NCI-H2107 (cell line): ENCODE measurements at places on chromosomes 2 and 18.

- DNase-seq: no peak
Measured at GRCh38 chr2:115484486-115484885, 1042.0 kb downstream of the DPP10 start.

DNA sequence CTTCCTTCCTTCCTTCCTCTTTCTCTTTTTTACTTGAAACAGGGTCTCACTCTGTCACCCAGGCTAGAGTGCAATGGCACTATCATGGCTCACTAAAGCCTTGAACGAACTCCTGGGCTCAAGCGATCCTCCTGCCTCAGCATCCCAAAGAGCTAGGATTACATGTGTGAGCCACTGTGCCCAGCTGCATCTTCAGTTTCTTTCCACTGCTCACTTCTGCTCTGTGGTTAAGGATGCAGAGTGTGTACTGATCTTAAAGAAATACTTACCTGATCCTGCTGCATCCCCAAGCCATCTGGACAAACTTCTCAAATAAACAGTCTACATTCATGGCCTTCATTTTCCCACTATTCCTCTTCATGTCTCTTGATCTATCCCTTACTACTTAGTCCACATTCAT, 13.0 kb downstream of the DPP4 start:
- no peak for DNase-seq

DNA sequence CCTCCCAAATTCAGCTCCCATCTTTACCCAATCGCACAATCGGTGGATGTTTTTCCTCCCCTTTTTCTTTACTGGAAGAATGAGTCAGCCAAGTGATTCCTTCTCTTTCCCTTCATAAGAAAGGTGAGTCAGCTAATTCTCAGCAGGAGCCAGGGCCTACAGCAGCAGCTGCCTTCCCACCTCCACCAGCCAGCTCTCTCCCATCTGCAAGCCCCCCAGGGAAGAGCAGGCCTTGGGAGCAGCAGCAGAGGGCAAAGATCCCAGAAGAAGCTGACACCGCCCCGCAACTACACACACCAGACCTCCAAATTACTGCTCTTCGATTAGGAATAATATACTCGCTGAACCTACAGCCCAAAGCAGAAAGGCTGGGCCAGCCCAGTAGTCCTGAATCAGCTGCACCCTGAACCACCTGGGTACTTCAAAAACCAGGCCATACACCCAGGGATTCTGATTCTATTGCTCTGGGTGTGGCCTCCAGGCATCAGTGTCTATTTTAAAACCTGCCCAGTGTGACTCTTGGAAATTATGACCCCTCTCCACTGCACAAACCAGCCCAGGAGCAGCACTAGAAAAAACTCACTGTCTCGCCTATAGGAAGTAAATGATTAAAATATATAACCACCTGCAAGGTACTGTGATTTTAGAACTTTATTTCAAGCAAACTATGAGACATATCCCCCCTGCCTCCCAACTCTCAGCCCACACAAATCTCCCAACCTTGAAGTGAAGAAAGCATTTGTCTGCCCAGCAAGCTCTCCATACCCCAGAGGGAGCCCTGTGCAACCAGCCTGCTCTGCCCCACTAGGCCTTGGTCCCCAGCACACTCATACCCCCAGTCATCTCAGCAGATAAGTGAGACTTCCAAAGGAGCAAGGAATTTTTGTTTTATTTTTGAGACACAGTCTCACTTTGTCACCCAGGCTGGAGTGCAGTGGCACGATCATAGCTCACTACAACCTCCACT, 7.3 kb downstream of the SFXN5 start:
- DNase-seq: no peak

- DNase-seq: no peak
Measured at GRCh38 chr2:44939106-44940048, 2.1 kb upstream of the SIX3 start.

- DNase-seq: peak; percentile 51
Measured at GRCh38 chr2:177758591-177759371, 313.8 kb downstream of the PDE11A start.

- no peak for DNase-seq
Measured at GRCh38 chr2:12412898-12413305, 303.8 kb upstream of the TRIB2 start.

DNA sequence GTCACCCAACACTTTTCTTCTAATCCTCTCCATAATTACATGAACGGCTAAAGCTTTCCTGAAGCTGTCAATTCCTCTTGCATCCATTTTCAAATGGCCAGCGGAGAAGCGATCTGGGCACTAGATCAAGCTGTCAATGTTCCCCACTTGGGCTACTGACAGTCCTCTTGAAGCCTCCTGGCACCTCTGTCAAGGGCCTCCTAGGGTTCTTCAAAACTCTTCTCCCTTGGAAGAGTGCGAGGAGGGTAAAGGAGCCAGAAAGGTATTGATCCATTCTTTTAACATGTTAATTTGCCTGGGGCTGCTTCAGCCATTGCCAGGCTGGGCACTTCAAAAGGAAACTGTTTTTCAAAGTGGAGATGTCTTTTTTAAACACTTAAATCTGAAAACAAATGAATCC, 19.8 kb downstream of the EPHA4 start:
- no peak for DNase-seq

- no peak for DNase-seq
Measured at GRCh38 chr2:118939994-118940393, 2.0 kb upstream of the MARCO start.

DNA sequence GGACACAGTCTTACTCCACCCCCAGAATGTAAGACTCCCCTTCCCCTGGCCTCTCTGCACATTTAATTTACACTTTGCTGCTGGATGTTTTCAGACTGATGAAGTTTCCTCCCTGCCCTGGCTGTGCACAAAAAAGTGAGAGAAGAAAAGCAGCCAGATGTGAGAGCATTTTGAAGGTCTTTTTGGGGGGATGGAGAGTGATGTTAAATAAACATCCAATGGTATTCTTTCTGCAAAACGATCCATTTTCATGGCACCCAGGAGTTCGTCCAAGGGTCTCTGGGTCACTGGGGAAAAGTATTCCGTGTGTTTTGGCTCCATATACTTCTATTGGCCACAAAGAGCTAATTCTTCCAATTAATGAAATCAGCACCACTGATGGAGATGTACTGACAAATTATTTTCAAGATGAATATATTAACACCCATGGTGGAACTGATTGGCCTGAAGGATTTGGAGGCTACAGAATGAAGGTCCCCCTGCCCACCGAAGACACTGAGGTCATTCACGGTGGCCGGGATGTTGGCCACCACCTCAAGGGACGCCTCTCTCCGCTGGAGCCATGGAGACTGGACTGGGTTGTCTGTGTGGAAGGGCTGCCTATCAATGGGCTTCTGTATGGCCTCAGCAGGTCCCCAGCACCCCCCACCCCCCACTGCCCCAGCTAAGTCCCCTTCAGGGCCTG, 107.6 kb upstream of the PKDCC start:
- no peak for DNase-seq

DNA sequence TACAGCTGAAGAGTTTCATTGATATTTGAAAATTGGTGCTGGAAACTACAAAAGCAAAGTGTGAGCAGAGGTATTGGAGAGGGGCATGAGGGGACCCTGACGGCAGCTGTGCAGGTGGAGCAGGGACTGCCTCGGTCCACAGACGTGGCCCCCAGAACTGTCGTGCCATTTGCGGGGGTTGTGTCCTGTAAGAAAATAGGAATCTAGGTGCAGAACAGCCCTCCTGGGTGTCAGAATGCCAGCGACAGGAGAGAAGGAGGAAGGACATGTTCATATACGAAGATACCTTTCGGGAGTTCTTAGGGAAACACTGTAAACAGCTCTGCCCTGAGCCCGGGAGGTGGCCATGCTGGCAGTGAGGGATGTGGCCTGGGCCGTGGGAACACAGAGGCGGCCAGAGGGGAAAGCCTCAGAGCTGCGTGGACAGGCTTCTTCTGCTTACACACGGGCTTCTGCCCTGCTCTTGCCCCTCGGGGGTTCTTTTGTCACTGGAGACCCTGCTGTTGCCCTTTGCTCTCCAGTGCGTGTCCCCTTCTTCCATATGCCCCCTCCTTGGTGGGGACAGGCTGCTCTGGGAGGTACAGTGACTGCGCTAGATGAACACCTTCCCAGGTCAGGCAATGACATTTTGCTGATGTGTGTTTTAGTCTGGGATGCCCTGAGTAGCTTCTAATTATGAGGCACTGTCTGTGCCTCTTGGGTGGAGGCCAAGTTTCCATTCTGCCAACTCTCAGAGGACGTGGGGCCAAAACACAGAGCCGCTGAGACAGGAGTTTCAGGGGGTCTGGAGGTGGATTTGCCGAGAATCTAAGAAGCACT, 81.9 kb upstream of the TXNDC2 start:
- DNase-seq: no peak

- no peak for DNase-seq
Measured at GRCh38 chr18:9140381-9140780, 3.8 kb downstream of the ANKRD12 start.

DNA sequence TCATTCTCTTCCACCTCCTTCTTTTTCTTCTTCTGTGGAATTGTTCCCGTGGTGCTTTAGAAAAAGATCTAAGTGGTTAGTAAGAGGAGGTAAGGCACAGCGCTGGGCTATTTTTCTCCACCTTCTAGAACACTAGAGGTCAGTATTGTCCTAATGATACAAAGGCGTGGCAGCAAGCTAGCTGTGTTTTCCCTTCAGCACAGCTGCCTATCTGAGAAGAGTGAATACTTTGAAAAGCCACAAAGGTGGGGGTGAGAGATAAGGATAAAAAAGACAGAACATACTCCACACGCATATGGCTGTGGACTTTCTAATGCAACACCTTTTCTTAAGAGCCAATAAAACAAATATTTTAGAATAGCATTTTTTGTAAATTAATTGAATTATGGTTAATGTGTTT, 2.1 kb downstream of the CNTNAP5 start:
- peak; percentile 55 for DNase-seq

- DNase-seq: no peak
Measured at GRCh38 chr2:24199968-24200590, 25.2 kb downstream of the FAM228A start.

- DNase-seq: no peak
Measured at GRCh38 chr2:144074450-144074849, 445.5 kb downstream of the ZEB2 start.

- DNase-seq: no peak
Measured at GRCh38 chr18:37613253-37613565, 47.6 kb upstream of the CELF4 start.

GRCh38 chr2:241818229-241818942, 9.4 kb downstream of the NEU4 start:
- DNase-seq: no peak
